Astrocyte (in vitro differentiated cells and primary cell): ENCODE measurements at places on chromosomes 5 and 9.

DNA sequence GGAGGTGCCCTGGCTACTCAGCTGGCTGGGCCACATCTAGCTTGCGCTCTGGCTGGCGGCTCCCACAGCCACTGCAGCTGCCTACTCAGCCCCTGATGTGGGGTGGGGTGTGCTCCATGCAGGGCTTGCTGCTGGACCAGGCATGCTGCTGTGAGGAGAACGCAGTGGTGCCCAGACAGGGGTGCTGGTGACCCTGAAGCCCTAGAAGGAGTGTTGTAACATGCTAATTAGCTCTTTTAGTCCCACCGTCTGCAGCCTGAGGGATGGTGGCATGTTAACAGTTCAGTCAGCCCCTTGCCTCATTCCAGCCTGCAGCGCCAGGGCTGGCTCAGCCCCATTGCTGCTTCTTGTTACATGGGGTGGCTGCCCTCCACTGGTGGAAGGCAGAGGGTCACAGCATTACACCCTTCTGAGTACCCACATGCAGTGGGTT is 642.3 kb downstream of the DMRTA1 start:
- DNase-seq: no peak

- no peak for DNase-seq
These were observed 559.0 kb upstream of the FTMT start for GRCh38 chr5:121292664-121293063.

DNA sequence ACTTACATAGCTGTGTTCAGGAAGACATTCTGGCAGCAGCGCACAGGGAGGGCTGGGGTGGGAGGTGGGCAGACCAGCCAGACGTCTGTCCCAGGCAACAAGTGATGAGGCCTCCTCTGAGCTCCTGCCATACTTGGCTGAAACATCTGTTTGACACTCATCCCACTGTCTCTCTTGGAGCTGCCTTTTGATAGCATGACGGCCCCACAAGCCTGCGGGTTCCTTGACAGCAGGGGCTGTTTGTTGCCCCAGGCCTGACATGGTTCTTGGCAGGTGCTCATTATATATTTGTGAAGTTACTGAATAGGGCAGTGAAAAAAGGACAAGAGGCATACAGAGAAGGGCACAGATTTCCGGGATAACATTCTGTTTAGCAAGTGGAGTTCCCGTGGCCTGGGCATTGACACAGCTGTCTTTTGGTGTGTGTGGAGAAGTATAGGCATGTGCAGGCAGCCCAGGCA is 22.2 kb upstream of the B4GALT1 start:
- no peak for DNase-seq

DNA sequence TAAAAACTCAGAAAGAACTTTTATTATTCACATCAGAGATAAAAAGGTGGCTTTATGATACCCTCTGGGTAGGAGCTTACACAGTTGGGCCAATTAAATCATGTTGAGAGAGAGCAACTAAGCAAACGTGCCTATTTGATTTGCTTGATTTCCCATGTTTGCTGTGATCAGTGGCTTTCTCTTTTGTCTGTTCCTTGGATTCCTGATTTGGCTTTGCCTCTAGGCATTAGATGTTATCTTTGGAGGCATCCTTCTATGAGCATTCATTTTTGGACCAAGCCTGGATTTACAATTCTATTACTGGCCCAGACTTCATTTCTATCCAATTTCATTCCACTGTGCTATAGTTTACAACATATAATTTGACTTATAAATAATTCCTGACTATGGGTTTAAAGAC is 35.9 kb downstream of the VCAN start:
- DNase-seq: no peak

DNA sequence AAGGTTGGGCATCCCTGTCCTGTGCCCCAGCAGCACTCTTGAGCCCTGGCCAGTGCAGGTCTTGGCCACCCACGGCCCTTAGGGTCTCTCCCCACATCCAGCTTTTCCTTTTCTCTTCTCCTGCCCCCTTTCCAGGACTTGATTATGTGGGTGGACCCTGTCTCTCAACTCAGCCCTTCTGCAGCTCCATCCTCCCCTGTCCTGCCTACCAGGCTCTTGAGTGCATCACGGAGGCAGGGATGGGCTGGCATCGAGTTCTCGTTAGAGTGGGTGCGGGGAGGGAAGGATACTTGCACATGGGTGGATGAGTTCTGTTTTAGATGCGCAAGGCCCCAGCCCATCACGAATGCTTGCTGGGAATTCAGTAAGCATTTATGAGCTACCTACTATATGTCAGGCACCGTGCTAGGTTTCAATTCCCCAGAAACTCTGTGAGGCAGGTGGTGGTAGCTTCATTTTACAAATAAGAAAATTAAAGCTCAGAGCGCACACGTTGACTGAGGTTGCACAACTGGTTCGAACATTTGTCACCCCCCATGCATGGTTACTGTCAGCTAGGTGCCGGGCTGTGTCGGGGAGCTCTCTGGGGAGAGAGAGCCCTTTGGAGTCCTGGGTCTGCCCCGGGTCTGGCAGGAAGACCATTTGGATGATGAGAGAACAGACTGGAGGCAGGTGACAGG is 144.6 kb upstream of the PITX1 start:
- no peak for DNase-seq

GRCh38 chr5:68178579-68178978 is 37.0 kb upstream of the PIK3R1 start:
- peak; percentile 55 for DNase-seq

GRCh38 chr9:126625329-126626126 is 11.8 kb downstream of the LMX1B start:
- DNase-seq: no peak

GRCh38 chr5:122965111-122965510 is 71.4 kb downstream of the PPIC start:
- no peak for DNase-seq

GRCh38 chr9:87445646-87446045 is 52.0 kb upstream of the DAPK1 start:
- DNase-seq: no peak

GRCh38 chr5:65672796-65673195 is 48.0 kb downstream of the SHLD3 start:
- DNase-seq: peak; percentile 14

- DNase-seq: no peak
These were observed 108.6 kb upstream of the ATP10B start for GRCh38 chr5:160960592-160960991.

GRCh38 chr9:69193685-69194032 is 19.6 kb downstream of the TJP2 start:
- DNase-seq: no peak

GRCh38 chr5:68172314-68172713 is 43.2 kb upstream of the PIK3R1 start:
- no peak for DNase-seq
